ENCODE measurements at places on chromosomes 2 and 18.

DNA sequence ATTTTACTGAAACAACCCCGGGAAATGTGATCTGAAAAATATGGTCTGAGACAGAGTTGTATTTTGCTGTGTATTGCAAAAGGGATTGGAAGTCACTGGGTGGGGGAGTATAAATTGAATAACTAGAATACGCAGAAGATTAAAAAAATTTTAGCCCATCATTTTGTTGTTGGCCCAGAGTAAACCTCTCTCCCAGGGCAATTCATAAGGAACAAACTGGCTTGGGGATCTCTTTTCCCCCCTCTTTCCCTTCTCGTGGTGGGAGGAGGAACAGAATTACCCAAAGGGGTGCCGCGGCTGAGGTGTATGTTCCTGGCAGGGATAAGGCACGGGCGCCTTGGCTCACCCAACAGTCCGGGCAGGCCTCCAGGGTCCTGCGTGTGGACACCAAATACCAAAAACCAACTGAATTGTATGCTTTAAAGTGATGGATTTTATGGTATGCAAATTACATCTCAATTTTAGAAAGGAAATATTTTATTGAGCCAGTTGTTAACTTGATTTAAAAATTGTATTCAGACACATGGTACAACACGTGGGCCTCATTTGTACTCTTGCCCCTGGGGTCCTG, 121.2 kb upstream of the SPRED2 start:
- no peak for DNase-seq

DNA sequence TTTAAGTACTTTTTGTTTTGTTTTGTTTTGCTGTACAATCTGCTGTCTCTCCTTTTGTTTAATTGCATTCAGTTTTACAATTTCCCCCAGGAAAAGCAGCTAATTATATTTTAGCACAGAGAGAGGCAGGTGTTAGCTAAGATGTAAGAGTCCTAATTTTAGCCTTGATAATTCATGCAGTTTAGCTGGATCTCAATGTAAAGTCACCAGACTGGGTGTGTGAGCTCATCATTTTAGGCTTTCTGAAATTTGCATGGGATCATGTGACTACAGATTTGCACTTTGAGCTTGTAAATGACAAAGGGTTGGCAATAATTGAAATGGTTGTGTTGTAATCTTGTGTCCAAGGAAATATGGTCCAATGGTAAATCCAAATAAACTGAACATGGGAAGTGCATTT, 68.5 kb downstream of the ETAA1 start:
- no peak for DNase-seq

GRCh38 chr2:161159456-161160225, 587 bp upstream of the TANK start:
- DNase-seq: no peak

- DNase-seq: no peak
These were observed 297.4 kb downstream of the EIPR1 start for GRCh38 chr2:3079959-3080948.

GRCh38 chr2:215904101-215904500, 109.2 kb downstream of the MREG start:
- no peak for DNase-seq

Data from activated T-helper 1 cell treated with anti-CD3 and anti-CD28 coated beads, Interleukin-2, amount 50 U/mL, for 16 hours (primary cell).